ENCODE measurements at places on chromosomes 5 and 9.

DNA sequence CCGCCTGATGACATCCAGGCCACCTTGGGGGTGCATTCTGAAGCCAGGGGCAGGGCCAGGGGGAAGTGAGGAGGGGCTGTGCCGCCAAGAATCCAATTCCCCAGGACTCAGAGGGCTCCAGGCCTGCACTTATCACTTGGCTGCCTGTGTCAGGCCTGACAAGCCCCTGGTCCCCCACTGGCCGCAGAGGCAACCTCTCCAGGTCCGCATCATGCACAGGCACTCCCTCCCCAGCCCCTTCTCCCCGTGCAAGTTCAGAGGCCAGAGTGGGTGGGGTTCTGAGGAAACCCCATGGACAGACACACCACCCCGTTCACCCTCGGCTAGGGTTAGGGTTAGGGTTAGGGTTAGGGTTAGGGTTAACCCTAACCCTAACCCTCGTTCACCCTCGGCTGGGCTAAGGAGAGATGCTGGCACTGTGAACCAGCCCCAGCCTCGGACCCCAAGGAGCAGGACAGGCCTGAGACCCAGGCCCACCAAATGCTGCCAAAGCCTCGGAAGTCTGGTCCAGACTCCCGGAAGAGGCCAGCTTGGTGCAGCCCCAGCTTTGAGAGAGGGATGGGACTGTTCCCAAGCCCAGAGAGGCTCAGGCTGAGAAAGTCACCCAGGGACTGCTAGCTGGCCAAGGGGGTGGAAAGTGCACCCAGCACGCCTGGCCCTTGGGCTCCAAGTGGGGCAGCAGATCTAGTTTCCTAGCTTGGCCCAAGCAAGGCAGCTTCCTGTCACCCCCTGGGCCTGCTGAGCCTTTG lies 4.9 kb downstream of the LCN2 start:
- DNase-seq: no peak

DNA sequence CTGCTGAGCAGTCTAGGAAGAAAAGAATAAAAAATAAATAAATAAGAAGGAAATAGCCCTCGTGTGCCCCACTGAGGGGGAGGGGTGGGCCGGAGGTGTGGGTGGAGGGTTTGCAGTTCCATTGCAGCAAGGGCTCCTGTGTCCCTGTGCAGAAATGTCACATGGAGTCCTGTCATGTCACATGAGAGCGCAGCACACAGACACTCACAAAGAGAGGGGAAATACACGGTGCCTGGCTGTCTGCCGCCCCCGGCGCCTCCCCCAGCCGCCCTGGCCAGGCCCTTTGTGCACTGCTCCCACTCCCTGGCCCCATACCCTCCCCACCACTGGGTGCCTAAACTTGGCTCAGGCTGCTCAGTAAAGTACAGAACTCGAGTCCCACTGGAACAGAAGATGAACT lies 55.6 kb upstream of the SPTLC1 start:
- DNase-seq: peak; percentile 9

DNA sequence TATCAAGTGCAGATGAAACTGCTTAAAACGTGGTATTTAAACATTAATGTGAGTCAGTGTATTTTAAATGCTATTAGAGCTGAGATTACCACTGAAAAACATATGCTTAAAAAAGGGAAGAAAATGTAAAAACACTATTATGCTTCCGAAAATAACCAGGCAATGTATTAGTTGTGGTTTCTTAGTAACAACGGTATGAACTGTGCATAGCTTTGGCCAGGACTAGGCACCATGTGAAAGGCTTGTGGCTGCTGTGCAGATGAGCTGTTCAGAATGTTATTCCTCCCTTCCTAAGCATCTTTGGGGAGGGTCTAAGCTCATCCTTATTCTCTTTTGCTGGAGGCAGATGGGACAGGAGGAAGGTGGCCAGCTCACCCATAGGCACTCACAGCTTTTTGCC lies 84.9 kb downstream of the NTRK2 start:
- no peak for DNase-seq

DNA sequence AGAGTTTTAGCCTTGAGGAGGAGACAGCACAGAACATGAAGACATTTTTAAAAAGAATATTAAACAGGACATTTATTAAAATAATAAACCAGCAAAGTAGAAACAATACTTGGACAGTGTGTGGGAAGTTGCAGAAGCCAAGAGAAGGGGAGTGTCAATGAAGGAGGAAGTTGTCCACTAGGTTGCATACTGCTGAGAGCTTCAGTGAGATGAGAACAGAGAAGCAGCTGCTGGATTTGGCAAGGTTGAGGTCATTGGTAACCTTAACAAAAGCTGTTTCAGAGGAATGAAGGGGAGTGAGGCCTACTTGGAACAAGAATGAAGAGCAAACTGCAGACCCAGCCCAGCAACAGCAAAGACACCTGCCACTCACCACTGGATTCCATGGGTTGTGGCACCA lies 11.4 kb downstream of the BHMT start:
- peak; percentile 25 for DNase-seq

- no peak for DNase-seq
These were observed 115.7 kb downstream of the TRIO start for GRCh38 chr5:14258840-14259239.

- DNase-seq: no peak
These were observed 90.9 kb downstream of the THBS4 start for GRCh38 chr5:80125962-80126480.

GRCh38 chr5:115243412-115243811 lies 19.3 kb downstream of the PGGT1B start:
- DNase-seq: no peak

DNA sequence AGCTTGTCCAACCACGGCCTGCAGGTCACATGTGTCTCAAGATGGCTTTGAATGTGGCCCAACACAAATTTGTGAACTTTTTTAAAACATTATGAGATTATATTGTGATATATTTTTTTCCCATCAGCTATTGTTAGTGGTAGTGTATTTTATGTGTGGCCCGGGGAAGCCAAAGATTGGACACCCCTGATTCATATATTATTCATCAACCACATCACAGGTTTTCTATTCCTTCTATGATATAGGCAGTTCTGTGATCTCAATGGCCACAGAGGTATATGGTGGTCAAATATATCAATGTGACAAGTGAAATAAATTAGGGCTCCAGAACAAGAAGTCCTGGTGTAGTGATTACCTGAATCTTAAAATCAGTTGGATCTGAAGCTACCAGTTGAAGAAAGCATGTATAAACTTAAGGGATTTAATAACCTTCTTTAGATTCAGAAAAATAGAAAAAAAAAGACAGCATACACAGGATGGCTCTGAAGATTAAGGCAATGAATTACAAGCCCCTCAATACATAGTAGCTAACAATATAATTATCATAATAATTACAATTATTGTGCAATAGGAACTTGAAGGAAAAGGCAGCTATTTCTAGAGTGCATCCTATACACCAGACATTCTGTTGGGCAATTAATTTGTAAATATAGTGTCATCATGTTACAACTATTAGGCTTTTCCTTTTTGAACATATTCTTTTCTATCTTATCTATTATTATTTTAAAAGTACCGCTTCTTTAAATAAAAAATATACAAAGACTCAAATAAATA lies 530.4 kb upstream of the PTPRD start:
- no peak for DNase-seq

GRCh38 chr9:120985819-120986222 lies 59.2 kb upstream of the TRAF1 start:
- peak; percentile 31 for DNase-seq

DNA sequence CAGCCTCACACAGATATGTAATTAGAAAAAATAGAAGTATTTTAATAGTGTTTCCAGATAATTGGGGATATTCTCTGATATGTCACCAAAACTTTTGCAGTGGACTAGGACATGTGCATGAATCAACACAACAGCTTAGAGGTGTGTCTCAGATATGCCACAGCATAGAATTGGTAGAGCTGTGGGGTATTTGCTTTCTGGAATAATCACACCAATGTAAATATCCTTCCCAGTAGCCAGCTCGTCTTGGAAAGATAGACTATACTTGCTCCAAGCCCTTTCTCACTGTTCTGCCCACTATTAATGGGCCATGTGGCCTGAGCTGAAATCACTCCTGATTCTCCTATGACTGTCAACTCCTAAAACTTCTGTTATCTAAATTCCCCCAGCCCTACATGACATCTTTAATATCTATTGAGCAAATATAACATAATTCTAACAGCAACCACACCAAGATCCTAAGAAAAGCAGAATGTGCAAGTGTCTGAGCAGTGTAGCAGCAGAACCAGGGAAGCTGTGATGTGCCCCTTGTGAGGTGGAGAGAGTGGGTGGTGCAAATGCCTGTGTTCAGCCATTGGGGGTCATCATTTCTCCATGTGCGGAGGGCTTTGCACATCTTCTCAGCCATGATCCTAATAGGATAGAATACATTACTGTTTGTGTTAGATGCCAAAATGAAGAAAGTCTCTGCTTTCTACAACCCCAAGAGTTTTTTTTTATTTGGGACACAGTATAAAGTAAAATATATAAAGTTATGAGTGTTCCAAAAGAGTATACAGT lies 65.0 kb downstream of the MELK start:
- no peak for DNase-seq

GRCh38 chr9:37995348-37995737 lies 73.7 kb downstream of the SHB start:
- no peak for DNase-seq

GRCh38 chr9:109179801-109180523 lies 12.9 kb upstream of the FRRS1L start:
- no peak for DNase-seq

DNA sequence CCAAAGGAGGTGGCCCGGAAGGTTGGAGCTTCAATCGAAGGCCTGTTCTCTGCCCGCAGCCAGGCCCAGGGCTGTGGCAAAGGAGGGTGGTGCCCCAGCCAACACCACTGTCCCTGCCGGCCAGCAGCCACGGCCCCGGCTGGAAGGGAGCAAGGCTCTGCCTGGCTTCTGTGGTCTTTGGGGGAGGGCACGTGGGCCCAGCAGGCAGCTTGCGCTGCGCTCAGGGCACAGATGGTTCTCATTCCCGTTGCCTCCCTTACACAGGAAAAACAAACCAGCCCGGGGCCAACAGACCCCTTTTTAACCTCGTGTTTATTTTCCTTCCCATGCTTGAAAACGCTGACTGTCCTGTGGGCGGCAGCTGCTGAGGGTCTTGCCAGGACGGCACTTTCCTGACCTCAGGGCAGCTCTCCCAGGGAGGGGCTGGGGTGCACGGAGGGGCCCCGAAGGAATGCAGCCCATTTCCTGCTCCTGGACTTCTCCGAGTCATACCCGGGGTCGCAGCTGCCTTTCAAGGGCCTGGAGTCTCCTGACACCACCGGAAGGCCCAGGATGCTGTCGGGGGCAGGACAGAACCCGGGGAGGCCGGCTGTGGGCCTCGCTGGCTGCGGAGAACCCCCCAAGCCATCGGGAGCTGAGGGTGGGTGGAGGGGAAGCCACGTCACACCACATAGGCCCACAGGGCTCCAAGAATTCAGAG lies 1.1 kb upstream of the GPSM1 start:
- no peak for DNase-seq

DNA sequence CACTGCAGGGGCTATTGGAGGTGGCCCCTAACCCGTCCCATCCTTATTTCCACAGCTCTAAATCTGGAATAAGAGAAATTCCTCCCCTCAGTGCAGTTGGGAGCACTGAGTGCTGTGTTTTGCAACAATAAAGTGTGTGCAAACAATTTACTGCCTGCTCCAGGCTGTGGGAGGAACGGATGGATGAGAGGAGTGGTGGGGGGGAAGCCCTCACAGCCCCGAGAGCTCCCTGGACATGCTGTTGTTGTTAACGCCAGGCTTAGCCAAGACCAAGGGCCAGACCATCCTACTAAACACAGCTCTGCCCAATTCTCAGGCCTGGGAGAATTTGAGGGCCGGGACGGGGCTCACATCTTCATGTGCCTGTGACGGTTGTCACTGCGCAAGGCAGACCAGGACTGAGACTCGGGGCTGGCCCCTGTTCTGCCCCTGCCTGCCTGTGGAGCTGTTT lies 200.2 kb downstream of the DAB2IP start:
- DNase-seq: no peak

DNA sequence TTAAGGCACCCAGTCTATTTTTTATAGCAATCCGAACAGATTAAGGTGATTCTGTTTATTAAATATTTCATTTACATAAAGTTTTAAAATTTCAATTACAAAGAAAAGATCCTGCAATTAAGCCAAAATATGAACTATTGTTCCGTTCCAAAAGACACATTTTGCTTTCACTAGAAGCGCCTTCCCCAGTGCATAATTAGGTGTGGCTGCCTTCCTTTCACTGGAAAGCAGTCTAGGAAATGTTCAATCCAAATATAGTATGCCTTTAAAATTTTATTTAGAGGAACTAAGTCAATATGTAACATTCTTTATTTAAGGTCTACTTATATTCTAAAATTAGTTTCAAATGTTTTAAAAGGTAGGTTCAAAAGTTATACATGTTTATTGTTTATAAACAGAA lies 7.6 kb downstream of the CTNNAL1 start:
- DNase-seq: no peak

- DNase-seq: no peak
These were observed 381.3 kb upstream of the SLC24A2 start for GRCh38 chr9:20170122-20170521.

DNA sequence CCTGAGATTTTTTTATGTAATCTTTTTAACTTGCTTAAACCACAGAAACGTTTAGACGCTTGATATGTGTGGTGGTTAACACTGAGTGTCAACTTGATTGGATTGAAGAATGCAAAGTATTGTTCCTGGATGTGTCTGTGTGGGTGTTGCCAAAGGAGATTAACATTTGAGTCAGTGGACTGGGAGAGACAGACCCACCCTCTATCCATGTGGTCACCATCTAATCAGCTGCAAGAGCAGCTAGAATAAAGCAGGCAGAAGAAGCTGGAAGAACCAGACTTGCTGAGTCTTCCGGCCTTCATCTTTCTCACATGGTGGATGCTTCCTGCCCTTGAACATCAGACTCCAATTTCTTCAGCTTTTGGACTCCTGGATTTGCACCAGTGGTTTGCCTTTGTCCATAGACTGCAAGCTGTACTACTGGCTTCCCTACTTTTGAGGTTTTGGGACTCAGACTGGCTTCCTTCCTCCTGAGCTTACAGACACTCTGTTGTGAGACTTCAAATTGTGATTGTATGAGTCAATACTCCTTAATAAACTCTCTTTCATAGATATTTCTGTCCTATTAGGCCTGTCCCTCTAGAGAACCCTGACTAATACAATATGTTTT lies 816.0 kb upstream of the CDH9 start:
- no peak for DNase-seq

GRCh38 chr9:72220589-72220988 lies 71.3 kb downstream of the GDA start:
- DNase-seq: no peak

DNA sequence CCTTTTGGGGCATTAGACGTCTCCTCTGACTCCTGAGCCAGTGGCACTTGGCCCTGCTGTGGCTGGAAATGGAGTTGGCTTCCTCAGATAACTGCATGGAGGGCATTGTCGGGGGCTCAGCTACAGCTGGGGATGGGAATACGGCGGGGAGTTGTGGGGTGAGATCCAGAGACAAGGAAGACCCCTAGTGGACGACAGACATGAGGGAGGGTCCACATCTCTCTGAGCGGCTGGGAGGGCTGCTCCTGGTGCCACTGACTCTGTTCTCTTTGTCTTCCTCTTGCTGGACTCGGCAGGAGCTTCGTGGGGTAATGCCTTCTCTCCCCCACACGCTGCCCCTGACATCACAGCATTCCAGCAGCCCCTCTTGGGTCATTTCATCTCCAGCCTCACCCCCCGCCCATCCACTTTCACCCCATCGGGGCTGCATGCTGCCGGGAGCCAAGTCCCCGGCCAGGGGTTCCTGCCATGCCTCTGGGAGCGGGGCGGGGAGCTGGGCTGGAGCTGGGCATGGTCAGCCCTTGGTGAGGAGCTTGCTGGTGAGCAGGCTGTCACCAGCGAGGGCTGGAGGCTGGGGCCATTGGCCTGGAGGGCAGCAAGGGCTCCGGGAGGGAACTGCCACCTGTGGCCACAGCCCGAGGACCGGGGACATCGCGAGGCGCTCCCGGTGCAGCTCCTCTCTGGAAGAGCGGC lies 172.3 kb downstream of the CACNA1B start:
- DNase-seq: no peak

- no peak for DNase-seq
These were observed 339.6 kb downstream of the TRIM36 start for GRCh38 chr5:114830114-114830513.
